ENCODE measurements at places on chromosomes 3 and 15. TPM values are rescaled to one million over a fixed set of nuclear protein-coding genes. Genes with fewer than 3 reads are reported as not detected.

IQCH gene
- 2.2 TPM for total RNA-seq

DNA sequence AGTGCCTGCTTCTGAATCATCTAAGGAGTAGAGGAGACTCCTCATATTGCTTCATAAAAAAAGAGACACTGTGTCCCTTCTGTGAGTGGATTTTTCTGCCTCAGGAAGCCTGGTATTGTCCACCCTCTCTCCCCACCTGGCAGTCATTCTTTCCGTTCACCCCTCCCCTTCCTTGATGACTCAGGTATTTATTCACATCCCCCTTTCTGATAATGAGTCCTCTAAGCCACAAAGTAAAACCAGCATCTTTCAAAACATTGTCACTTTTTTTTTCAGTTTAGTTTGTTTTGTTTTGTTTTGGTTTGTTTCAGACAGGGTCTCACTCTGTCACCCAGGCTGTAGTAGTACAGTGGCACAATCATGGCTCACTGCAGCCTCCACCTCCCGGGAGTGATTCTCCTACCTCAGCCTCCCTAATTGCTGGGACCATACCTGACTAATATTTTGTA lies 65.2 kb upstream of the UBE2E1 start:
- peak; percentile 61 for DNase-seq
- peak overlapping the region; percentile 20 for H3K4me3 ChIP-seq
- H3K36me3 ChIP-seq, result no peaks in the 10 kb centered on the region
- peaks cover 12% of the 10 kb centered on the region for H3K27me3 ChIP-seq
- H3K4me1 ChIP-seq, result peaks cover 15% of the 10 kb centered on the region

DNA sequence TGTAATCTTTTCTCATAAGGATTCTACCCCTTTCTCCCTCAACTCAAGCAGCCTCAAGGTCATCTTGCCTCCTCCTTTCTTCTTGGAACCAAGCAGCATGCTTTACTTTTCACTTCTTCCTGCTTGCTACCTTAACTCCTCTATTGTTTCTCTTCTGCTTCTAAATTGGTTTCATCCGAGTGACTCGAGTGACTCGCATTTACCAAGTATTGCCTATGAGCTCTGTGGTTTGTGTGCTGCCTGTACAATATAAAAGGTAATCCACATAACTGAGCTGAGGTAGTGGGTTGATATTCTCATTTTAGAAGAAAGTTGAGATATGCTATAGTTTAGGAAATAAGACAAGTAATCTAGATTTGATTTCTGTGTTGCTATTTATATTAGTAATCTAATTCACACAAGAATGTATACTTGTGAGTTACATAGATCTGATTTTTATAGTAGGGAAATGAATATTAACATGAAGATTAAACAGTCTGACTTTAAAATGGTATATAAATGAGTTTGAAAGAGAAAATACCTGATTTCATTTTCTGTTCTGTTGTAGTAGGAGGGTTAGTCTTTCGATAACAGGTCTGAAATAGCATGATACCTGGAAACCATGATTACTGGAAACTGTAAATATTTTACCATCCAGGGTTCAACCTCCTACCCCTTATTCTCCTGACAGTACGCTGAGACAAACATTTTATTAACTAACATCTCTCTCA lies 5.5 kb downstream of the HHLA2 start:
- peak overlapping the region; percentile 84 for H3K27ac ChIP-seq
- peak; percentile 57 for DNase-seq
- peaks cover 81% of the 10 kb centered on the region for H3K4me1 ChIP-seq
- peak overlapping the region; percentile 27 for H3K4me3 ChIP-seq
- H3K27me3 ChIP-seq, result no peaks in the 10 kb centered on the region

GRCh38 chr3:63353383-63353782 lies 75.3 kb downstream of the SYNPR start:
- H3K27me3 ChIP-seq, result peaks cover 5% of the 10 kb centered on the region
- H3K4me1 ChIP-seq, result no peaks in the 10 kb centered on the region
- H3K4me3 ChIP-seq, result no peak overlapping the region
- no peak for DNase-seq
- no peak overlapping the region for H3K27ac ChIP-seq

DNA sequence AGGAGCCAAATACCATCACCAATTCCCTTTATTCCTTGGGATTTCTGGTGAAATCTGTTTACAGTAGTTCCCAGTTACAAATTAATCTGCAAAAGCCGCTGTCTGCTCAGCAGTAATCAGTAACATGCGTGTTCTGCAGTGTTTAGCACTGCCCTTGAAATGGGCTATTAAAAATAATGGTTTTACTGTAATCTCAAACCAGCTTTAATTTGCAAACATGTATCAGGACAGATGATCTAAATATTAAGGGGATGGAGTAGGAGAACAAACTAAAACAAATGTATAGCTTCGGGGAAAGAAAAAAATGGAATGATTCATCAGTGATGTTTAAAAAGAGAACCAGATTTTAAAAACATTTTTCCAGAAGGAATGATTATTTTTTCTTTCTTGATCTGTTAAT lies 513.2 kb downstream of the MECOM start:
- H3K27ac ChIP-seq, result no peak overlapping the region
- DNase-seq, result no peak
- no peak overlapping the region for H3K4me3 ChIP-seq
- H3K27me3 ChIP-seq, result peaks cover 55% of the 10 kb centered on the region
- H3K4me1 ChIP-seq, result peaks cover 23% of the 10 kb centered on the region

DNA sequence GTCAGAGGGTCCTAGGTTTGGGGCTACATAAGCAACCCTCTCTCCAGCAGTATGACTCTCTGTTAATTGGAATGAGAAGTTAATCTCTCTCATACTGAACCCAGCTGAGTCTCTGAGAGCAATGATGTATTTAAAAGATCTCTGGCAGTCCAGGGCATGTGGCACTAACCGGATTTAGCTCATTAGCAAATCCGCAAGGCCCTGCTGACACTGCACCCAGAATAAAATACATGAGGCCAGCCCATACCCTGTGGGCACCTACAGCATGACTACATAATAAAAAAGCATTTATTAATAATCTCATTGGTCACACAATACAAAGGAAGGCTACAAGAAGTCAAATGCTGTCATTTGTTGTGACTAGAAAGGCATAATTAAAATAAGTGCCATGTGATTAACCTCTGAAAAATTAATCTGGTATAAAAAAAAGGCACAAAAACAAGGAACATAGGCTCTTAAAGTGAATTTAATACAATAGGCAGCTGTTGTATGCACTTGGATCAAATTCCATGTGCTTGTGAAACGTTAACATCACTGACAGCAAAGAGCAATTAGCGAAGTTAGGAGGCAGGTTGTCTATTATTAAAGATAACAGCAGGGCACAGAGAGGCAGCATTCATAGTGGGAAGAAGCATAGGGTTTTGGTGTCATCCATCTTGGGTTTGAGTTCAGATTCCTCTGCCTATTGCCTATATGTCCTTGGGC lies 381.2 kb downstream of the WDR72 start:
- no peak overlapping the region for H3K4me3 ChIP-seq
- no peaks in the 10 kb centered on the region for H3K4me1 ChIP-seq
- H3K36me3 ChIP-seq, result no peaks in the 10 kb centered on the region
- no peak for DNase-seq
- no peaks in the 10 kb centered on the region for H3K27me3 ChIP-seq
- H3K27ac ChIP-seq, result no peak overlapping the region

All from activated CD8-positive, alpha-beta T cell treated with anti-CD3 and anti-CD28 coated beads, Interleukin-2, amount 10 ng/mL, durations not matched to agents 7 days and 5 days (primary cell).